Stimulated activated naive CD4-positive, alpha-beta T cell (primary cell): ENCODE measurements at places on chromosomes 12 and 14.

DNA sequence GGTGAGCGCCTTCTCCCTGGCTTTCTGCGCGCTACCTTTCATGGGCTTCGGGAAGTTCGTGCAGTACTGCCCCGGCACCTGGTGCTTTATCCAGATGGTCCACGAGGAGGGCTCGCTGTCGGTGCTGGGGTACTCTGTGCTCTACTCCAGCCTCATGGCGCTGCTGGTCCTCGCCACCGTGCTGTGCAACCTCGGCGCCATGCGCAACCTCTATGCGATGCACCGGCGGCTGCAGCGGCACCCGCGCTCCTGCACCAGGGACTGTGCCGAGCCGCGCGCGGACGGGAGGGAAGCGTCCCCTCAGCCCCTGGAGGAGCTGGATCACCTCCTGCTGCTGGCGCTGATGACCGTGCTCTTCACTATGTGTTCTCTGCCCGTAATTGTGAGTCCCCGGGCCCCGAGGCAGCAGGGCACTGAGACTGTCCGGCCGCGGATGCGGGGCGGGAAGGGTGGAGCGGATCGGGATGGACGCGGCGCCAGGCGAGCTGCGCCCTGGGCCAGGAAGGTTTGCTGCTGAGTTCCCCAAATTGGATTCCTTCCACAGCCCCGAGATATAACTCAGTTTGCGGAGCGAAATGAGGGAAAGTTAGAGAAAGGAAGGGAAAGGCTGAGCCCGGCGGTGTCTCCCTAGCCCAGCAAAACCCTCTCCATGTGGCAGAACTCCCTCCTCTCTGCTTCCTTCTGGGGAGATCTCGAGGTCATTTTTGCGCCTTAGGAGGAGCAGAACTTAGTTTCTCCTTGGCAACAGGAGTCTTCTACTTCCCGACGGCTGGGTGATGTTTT lies 972 bp downstream of the PTGDR start:
- DNase-seq = no peak

GRCh38 chr14:67963545-67963944 lies 144.0 kb downstream of the RAD51B start:
- no peak for DNase-seq

GRCh38 chr14:93824076-93824475 lies 35.8 kb upstream of the PRIMA1 start:
- no peak for DNase-seq

DNA sequence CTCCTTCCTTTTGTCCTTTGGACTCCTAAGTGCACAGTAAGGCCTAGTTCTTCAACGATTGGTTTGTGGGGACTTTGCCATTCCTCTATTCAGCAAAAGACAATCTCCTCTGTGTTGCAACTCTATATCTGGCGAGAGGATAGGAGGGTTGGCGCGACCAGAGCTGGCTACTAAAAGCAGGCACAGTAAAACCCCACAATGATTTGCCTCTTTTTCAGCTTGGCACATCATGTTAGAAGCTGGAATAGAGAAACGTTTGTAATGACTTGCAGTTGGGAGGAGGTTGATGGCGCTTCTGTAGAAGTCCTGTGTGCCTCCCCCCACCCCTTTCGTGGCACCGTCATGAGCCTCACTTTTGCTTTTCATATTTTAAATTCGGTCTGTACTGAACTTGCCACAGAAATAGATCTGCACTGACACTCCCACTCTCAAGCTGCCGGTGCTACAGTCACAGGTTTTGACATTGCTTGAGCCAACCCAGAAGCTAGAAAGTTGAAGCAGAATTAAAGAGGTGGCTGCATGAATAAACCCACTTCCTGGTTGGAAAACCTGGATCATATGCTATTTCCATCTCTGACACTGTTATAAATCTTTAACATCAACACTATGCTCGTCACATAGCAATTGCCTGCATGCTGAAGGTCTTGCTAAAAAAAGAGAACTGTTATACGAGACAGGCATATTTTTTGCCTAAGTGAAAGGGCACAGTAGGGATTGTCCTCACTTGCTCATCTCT lies 315.3 kb upstream of the PRICKLE1 start:
- DNase-seq = no peak

DNA sequence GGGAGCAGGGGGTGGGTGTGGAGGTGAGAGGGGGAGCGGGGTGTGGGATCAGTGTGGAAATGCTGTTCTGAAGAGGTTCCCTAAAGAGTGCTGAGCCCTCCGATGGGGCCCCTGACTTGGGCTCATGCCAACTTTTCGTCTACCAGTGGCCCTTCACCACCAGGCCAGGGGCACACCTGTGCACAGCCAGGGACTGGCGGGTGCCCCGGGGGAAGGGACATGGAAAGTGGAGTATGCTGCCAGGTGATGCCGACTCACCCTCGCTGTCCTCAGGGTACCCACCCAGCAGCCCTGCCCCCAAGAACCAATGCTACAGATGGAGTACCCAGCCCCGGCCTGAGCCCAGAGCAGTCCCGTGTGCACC lies 26.2 kb downstream of the AMN start:
- DNase-seq = no peak

DNA sequence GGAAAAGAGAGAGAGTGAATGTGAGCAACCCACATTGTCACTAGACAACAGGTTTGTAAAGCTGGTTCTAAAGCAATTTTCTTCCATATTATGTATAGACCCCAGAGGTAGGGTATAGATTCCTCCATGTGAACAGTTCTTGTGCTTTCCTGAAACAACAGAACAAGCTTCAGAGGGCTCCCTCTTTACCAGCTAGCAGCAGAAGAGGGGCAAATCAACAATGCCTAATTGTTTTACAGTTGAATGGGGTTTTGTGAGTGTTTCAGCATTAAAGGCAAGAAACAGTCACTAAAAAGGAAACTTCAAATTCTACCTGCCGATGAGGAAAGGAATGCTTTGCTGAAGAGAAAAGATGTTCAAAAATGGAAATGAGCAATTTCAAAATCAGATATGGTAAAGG lies 341.2 kb upstream of the KITLG start:
- no peak for DNase-seq

DNA sequence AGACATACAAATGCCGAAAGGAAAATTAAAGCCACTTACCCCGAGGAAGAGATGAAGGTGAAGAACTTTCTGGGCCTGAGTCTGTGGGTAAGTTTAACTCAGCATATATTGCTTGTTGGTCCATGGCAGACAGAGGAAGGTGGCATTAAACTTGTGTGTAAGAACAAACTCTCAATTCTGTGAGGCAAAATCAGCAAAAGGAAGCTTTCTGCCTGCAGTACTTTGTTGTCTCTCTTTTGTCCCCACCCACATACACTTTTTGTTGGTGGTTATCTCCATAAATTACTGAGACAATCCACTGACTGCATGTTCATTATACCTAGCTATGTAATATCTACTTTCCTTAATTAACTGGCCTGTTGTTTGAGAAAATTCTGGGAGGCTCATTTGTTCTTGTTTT lies at the start of gene KLRB1:
TSS of gene KLRB1 (minus strand) at position 201 of the 400 bp plus-strand sequence. CDS start at position 124, 77 bp downstream.
- DNase-seq = no peak

DNA sequence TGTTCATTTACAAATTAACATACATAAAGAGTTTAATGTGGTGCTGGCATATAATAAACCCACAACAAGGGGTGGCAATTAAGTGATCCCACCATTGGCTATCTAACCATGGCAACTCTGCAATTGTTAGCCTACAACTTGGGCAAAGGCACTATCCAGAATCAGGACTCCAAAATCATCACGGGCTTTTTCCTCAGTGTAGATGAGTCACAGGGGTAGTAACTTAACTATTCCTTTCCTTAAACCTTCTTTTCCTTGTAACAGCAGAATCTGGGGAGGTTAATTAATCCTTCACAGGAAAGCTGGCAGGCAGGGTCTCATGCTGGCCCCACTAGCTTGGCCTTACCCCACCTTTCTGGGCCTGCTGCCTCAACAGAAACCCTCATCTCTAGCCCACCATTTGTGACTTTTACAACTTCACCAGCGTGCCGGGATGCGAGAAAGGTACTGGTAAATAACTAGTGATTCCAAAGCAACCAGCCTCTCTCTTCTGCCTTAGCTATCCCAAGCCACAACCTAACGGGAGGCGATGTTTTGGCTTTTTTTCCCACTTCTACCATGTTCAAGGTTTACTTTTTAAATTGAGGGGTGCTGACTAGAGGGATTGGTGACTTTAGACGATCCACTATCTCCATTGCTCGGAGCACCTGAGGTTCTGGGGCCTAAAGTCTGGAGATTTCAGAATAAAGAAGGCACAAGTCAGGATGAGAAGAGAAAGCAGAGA lies 744 bp downstream of the ATP5MC2 start:
- DNase-seq = no peak

- no peak for DNase-seq
These were observed 156.3 kb downstream of the NUBPL start for GRCh38 chr14:31717294-31718085.

DNA sequence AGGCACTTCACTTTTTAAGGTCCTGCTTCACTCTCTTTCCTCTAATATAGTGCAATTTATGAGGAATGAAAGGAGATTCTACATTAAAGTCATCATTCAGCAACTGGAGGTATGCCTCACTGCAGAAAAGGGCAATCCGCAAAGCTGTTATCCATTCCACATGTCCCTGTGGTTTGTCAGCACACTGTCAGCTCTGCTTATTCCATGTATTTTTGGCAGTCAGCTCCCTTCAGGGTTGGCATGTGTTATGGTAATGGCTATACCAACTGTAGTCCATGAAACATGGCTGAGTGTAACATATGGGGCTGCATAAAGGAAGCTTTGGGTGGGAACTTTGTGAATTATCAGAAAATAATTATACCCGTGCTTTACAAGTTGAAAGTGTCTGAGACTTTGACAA lies 154.1 kb downstream of the GALC start:
- no peak for DNase-seq

DNA sequence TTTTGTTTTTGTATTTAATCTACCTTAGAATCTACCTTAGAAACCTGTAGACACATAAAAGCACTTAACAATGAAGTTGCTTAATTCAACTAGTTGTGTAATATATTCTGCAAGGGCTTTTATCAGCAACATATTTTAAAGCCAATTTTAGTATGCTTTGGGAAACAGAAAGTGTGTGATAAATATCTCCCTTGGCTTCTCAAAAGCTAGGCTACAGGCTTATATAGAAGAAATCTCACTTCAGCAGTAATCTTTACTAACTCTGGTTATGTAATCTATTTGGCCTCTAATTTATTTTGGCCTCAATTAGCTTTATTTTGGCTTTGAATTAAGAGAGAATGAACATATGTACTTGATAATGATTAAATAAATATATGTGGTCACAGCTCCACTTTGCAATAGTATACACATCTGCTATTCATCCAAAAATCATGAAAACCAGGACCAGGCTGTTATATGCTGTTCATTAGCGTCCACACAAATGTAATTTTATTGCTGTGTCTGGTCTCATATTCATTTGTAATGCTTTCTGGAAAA lies 37.2 kb downstream of the LRP6 start:
- no peak for DNase-seq

GRCh38 chr12:132545164-132545953 lies 55.4 kb downstream of the FBRSL1 start:
- no peak for DNase-seq
